ENCODE measurements at places on chromosomes 4 and X.
A peak's percentile ranks its signal among the peaks of the same experiment; 100 is the strongest.

DNA sequence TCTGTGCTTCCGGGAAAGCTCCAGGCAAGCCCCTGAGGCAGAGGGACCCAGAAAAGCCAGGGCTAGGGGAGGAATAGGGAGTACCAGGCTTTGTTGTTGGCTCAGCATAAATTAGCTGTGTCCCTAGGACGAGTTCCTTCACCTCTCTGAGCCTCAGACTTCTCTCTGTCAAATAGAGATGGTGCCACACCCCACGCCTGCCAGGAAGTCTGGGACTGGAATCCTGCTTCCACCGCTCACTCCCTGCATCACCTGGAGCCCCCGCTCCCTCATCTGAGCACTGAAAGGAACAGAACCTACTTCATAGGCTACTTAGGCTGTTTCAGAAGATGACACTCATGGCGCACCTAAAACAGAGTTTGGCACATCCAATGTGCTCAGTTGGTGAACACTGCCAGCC, 8.1 kb upstream of the JAKMIP1 start:
- no peak for DNase-seq

DNA sequence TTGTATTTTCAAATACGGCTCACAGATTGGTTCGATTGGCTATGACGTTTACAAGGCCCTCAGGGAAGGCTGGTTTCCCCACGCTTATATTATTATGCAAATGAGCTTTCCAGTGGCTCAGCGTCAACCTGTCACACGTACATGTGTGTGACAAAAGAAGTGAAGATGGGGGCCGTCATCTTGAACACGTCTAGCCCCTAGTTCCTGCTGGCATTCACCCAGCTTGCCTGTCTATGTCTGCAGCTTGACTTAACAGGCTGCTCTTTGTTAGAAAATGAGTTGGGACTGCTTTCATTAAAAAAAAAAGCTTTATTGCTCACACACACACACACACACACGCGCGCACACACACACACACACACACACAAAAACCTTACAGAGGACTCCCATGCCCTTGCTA, 283.6 kb upstream of the CTSO start:
- DNase-seq: no peak

- peak; percentile 76 for DNase-seq
These were observed 12.6 kb downstream of the RUFY3 start for GRCh38 chr4:70734168-70734954.

DNA sequence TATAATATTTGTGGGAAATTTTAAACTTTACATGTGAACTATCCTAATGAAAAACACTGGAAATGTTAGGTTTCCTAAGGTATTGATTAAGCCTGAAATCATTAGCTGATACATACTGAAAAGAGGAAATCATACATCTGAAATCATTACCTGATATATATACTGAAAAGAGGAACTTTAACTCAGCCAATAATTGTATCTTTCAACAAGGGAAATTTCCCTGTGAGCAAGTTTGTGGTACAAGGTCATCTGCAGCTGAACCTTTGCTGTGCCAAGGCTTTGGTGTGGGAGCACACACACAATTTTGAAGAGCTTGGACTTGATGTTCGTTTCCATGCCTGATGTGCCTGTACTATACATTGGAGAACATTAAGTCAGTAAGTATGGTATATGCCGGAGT, 131.9 kb upstream of the USP9X start:
- no peak for DNase-seq

GRCh38 chr4:93759506-93759905, 69.0 kb upstream of the ATOH1 start:
- DNase-seq: no peak

GRCh38 chr4:35463251-35463952, 780.9 kb downstream of the ARAP2 start:
- no peak for DNase-seq

DNA sequence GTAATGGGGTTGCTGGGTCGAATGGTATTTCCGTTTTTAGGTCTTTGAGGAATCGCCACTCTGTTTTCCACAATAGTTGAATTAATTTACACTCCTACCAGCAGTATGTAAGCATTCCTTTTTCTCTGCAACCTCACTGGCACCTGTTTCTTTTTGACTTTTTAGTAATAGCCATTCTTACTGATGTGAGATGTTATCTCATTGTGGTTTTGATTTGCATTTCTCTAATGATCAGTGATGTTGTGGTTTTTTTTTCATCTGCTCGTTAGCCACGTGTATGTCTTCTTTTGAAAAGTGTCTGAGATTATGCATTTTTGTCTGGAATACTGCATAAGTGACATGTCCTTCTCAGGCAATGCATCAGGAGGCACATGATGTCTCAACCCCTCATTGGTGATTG, 28.8 kb downstream of the REPS2 start:
- no peak for DNase-seq

DNA sequence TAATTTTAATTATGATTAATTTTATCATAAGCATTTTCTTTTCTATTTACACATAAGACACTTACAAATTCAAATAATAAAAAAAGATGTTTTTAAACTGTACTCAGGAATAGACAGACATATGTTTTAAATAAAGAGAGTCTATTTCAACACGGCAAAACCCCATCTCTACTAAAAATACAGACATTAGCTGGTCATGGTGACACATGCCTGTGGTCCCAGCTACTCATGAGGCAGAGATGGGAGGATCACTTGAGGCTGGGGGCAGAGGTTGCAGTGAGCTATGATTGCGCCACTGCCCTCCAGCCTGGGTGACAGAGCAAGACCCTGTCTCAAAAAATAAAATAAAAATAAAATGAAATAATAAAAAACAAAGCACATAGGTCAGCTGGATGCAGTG, 14.8 kb downstream of the FAM9B start:
- DNase-seq: peak; percentile 1

DNA sequence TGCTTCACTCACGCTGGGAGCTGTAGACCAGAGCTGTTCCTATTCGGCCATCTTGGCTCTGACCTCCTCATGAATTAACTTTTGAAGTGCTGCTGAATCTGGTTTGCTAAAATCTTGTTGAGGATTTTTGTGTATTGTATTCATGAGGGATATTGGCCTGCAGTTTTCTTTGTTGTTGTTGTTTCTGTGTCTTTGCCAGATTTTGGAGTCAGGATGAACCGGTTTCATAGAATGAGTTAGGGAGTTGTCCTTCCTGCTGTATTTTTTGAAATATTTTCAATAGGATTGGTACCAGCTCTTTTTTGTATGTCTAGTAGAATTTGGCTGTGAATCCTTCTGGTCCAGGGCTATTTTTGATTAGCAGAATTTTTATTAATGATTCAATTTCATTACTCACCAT, 138.1 kb downstream of the NPFFR2 start:
- DNase-seq: no peak

DNA sequence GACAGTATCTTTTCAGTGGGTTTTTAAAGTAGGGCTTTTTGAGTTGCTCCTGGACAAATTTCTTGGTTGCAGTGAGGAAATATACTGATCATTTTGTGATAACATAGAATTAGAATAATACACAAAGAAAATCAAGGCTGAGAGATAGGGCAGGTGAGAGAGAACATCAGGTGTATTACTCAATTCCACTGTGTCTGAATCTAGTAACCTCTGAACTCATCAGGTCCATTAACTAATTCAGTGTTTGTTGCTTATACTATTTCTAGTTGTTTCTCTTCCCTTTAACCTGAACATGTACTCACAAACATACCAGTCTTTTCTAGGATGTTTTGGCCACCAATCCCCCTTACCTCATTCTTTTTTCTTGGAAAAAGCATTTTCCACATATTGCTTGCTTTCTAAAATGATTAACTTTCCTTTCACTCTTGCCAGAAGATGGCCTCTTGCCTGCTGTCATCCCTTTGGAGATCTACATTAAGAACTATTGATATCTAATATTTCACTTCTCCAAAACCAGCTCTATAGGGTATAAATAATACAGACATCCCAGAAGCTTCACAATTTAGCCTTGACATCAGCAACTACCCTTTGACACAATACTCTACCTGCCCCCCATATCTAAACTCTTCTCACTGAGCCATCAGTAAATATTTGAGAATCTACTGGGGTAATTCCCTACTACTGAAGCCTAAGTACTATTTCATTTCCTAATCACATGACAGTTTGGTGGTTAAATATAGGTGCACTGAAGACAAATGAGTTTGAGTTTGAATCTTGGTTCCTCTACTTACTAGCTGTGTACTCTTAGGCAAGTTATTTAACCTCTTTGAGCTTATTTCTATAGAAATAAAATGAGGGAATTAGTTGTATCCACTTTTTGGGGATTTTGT, 470.8 kb upstream of the IGFBP7 start:
- no peak for DNase-seq

DNA sequence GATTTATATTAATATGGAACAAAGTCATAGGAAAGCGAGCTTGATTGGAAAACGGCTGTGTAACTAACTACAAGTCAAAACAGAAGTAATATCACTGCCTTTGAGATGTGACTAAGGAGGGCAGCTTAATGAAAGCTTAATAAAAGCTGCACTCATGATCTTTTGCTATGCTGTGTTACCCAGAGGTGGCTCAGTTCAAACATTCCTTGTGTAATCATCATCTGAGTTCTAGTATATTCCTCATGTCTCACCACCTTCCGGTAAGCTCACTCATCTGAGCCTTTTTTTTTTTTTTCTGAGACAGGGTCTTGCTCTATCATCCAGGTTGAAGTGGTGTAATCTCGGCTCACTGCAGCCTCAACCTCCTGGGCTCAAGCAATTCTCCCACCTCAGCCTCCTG, 5.0 kb downstream of the GRPEL1 start:
- peak; percentile 63 for DNase-seq

- DNase-seq: no peak
These were observed 61.2 kb upstream of the CITED1 start for GRCh38 chrX:72366701-72367454.

GRCh38 chrX:69186651-69187050, 21.4 kb upstream of the PJA1 start:
- DNase-seq: no peak

DNA sequence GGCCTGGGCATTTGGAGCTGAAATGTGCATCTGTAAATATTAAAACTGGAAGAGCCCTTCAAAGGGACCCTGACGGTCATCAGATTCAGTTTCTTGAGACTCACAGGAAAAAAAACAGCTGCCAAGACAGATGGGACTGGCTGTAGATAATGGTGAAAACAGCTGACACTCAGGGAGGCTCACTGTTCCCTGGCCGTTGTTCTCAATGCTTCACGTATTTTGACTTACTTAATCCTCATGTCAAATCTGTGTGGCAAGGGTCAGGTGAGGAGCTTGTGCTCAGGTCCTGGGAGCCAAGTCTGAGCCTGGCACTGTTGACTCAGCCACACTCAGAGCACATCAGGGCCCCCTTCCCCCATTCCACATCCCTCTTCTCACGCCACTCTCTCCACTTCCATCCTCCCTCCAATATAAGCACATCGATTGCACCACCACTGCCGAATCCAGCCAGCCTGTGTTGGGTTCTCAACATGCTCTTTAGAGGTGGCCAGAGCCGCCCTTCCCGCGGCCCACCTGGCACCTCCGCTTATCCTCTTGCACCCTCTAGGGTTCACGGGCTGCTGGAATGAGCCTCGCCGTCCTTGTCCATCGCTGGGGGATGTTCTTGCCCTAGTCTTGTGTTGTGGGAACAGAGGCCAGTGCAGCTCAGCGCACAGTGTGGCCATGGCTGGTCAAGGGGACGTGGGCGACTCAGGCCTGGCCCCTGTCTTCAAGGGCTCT, 40.1 kb downstream of the EVC start:
- peak; percentile 99 for DNase-seq

DNA sequence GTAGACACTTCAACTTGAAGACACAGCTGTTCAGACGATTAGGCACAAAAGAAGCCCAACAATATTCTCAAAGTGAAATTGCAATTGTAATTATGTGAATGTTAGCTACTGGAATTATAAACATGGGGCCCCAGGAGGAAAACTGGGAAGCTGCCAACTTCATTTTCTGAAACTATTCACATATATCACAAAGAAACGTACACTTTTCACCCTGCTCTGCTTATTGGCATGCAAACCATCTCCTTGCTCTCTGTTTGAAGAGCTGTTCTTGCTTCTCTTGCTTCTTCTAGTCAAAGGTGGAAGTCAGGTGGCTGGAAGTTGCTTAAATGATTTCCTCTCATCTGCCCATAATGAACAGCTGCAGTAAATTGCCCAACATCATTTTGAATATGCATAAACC, 320.1 kb downstream of the CFAP299 start:
- no peak for DNase-seq

- DNase-seq: no peak
These were observed 85.2 kb upstream of the CLCN4 start for GRCh38 chrX:10071451-10072144.

DNA sequence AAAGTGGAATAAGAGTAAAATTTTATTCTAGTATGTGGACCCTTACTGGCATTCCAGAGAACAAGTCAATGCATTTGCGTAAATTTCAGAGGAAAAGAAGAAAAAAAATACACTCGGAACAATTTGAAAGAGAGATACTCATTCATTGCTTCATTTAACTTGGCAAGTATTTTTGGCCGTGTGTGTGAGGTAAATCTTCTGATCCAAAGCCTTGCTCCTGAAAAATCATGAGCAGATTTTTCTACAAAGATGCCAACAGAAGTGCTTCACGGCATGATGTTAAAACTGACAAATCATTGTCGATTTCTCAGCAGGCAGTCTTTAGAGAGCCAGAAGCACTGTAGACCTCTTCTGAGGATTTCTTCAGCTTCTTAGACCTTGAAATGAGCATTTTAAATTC, 194.0 kb downstream of the COX18 start:
- no peak for DNase-seq

GRCh38 chr4:82745173-82745842, 53.3 kb downstream of the SCD5 start:
- peak; percentile 15 for DNase-seq

DNA sequence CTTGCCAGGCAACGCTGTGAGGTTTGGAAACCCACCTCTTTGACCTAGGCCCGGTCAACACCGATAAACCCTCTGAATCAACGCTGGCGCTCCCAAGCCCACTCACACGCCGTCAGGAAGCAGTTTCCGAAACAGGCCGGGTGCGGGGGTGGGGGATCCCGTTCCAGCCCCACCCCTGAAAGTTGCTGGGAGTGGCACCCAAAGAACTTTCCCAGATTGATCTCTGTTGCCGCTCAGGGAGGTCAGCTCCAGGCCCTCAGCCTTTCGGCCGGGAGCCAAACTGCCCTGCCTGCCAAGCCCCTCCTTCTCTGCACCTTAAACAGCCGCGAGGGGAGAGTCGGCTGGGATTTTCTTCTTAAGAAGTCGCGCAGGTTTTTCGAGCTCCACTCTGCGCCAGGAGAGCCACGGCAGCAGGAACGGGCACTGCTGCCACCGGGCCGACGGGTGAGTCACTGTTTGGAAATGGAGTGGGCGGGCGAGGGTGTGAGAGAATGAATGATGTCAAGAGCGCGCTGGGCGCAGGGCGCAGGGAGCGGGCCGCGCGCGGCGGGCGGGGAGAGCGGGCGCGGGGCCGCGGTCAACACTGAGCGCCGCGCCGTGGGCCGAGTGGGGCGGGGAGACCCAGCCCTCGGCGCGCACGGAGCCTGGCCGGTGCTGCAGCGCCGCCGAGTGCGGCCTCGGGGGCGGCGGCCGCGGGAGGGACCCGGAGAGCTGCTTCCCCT, at the start of gene SGMS2:
SGMS2 (plus strand) TSS at position 583 of the 722 bp plus-strand sequence. CDS start 70,622 bp downstream, outside the sequence.
- DNase-seq: peak; percentile 89

GRCh38 chrX:68369559-68369958, 63.7 kb downstream of the OPHN1 start:
- no peak for DNase-seq
